ENCODE measurements at places on chromosomes 7 and 10.

- H3K4me3 ChIP-seq: no peak overlapping the region
- no peak overlapping the region for H3K27ac ChIP-seq
- no peaks in the 10 kb centered on the region for H3K36me3 ChIP-seq
These were observed 65.2 kb upstream of the FEZF1 start for GRCh38 chr7:122369756-122370155.

- DNase-seq: no peak
- H3K4me3 ChIP-seq: no peak overlapping the region
- no peak overlapping the region for H3K27ac ChIP-seq
- H3K36me3 ChIP-seq: no peaks in the 10 kb centered on the region
- no peaks in the 10 kb centered on the region for H3K27me3 ChIP-seq
These were observed 6.6 kb downstream of the LRRC18 start for GRCh38 chr10:48932831-48933664.

DNA sequence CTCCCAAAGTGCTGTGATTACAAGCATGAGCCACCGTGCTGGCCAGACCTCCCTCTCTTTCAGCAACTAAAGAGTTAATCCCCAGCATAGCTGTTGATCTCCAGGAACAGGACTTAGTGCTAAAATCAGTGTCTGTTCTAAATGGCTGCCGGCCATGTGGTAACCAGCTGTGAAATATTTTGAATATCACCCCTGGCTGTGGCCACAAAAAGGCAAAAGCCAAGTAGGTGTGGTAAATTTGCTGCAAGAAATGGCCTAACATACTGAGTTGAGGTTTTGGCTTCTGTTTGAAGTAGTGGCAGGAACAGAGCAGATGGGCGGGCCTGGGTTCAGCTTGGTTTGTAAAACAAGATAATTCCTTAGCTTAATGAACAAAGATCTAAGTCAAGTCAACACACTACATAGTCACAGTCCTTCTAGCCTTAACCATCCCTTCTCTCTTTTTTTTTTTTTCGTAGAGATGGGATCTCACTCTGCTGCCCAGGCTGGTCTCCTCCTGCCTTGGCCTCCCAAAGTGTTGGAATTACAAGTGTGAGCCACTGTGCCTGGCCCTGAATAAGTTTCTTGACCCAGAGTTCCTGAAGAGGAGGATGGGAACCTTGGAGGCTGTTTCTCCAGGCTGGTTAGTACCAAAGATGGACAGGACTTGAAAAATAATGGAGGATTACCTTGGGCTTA, 22.7 kb upstream of the AGFG2 start:
- H3K27ac ChIP-seq: no peak overlapping the region
- H3K36me3 ChIP-seq: no peaks in the 10 kb centered on the region
- no peak overlapping the region for H3K4me3 ChIP-seq
- H3K27me3 ChIP-seq: no peaks in the 10 kb centered on the region
- DNase-seq: peak; percentile 20

DNA sequence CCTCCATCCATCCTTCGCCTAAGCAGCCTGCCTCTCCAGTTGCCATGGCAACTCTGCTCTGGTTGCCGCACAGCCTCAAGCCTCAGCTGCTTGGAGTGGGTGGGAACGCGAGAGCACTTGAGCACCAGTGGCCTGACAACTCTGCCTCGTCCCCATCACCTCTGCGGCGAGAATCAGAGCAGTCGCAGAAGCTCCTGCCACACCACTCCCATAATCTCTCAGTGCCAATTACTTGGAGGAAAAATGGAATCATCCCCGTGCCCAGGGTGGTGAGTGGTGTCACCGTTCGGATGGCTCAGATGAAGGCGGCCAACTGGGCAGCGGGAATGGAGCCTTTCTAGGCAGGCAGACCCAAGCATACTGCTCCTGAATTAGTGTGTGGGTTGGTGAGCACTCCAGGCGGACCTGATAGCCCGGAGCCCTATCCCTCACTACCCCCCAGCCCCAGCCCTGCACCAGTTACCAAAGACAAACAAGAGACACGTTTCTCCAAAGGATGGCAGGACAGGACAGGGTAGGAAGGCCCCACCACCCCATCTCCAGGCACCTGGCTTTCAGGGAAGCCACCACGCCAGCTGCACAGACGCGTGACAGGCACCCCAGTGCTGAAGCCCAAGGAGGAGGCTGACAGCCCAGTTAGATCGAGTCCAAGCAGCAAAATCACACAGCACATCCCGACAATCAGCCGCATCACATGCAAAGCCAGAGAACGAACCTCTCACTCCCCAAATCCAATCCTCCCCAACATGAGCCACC, 335.4 kb downstream of the PTPRN2 start:
- DNase-seq: no peak
- H3K4me3 ChIP-seq: no peak overlapping the region
- H3K27ac ChIP-seq: no peak overlapping the region
- H3K36me3 ChIP-seq: no peaks in the 10 kb centered on the region
- no peaks in the 10 kb centered on the region for H3K4me1 ChIP-seq
- no peaks in the 10 kb centered on the region for H3K27me3 ChIP-seq

DNA sequence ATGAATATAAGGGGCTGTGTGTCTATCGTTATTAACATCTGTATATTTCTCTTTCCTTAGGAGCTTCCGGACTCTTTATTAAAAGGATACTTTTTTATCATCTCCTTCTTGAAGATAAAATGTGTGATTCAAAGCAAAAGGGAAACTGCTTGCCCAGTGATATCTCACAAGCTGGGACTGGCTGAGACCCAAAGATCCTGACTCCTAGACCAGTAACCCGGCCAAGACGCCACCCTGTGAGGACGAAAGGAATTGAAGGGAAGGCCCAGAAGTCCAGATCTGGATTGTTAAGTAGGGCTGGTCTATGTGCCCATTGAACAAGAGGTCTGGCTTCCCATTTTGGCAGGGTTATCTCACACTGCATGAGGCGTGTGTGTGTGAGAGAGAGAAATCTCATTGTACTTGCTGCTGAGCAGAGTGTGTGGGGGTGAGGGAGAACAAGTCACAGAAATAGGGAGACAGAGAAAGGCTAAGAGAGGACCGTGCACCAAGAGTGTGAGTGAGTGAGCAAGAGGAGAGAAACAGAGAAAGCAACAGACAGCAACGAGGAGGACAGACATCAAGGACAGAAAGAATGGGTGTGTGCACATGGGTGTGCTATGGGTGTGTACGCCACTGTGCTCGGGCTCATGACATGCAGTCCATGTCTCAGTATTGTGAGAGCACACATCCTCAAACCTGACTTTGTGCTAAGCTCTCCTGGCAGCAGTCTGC, 75.4 kb downstream of the PLXNA4 start:
- no peaks in the 10 kb centered on the region for H3K27me3 ChIP-seq
- no peaks in the 10 kb centered on the region for H3K4me1 ChIP-seq
- H3K4me3 ChIP-seq: no peak overlapping the region
- no peak overlapping the region for H3K27ac ChIP-seq
- peak; percentile 22 for DNase-seq
- H3K36me3 ChIP-seq: no peaks in the 10 kb centered on the region

DNA sequence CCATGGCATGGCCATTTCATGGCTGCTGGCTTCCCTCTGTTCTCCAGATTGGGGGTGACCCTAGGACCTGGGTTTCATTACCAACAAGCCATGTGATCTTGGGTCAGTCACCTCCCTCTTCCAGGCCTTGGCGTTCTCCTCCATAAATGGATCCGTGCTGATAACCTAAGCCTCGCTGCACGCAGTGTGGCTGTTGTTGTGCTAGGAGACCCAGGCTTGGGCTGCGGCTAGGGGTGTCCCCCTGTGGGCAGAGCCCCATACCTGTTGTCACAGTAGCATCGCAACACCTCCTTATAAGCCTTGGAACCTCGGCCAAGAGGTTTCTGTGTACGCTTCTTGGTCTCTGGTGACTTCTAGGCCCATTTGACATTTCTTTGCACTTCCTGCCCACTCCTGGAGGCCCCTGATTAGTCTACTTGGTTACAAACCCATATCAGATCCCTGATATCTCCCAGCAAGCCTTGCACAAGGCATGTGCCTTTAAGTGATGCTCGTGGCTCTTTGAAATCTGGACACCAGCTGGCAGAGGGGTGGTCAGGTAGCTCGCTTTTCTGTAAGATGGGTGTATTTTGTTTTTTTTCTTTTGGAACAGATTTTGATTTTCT, 23.6 kb downstream of the ZMIZ1 start:
- H3K36me3 ChIP-seq: no peaks in the 10 kb centered on the region
- H3K27me3 ChIP-seq: no peaks in the 10 kb centered on the region
- H3K4me3 ChIP-seq: no peak overlapping the region
- peaks cover 66% of the 10 kb centered on the region for H3K4me1 ChIP-seq

DNA sequence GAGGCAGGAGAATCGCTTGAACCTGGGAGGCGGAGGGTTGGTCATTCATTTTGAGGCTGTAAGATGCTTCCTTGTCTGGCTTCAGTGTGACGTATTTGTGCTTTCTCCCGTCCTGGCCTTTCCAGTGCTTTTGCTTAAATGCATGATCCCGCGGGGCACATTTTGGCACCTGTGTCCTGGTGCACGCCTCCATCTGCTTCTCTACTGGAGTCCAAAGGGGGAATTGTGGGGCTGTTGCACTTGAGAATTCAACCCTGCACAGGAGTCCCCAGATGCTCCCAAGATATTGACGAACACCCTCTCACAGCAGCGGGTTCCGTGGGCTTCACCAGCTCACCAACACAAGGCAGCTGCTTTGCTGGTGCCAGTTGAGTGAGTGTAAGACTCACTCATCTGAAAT, 10.3 kb upstream of the LRRC27 start:
- no peak overlapping the region for H3K4me3 ChIP-seq
- peaks cover 3% of the 10 kb centered on the region for H3K4me1 ChIP-seq
- H3K27me3 ChIP-seq: no peaks in the 10 kb centered on the region
- H3K36me3 ChIP-seq: no peaks in the 10 kb centered on the region
- no peak for DNase-seq
- H3K27ac ChIP-seq: no peak overlapping the region

- H3K27ac ChIP-seq: no peak overlapping the region
- H3K4me3 ChIP-seq: no peak overlapping the region
- H3K36me3 ChIP-seq: no peaks in the 10 kb centered on the region
- no peaks in the 10 kb centered on the region for H3K4me1 ChIP-seq
These were observed 38.9 kb upstream of the XPNPEP1 start for GRCh38 chr10:109962247-109962646.

DNA sequence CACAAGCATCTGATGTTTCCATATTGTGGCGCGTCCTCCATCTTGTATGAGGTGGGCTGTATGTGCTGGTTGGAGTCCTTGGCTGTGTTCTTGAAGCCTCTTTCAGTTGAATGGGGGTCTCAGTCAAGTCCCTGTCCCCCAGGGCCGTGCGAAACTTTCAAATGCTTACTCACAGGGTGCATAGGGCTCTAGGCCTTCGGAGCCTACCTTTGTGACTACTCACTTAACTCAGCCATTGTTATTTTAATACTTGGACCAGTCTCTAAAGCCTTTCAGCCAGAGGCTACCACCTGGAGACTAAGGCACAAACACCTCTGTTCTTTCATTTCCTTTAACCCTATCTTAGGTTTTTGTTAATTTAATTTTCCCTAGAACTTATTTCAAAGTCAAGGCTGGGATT, 785.9 kb downstream of the GATA3 start:
- no peak for DNase-seq
- H3K27me3 ChIP-seq: no peaks in the 10 kb centered on the region
- H3K27ac ChIP-seq: no peak overlapping the region
- no peaks in the 10 kb centered on the region for H3K4me1 ChIP-seq
- H3K4me3 ChIP-seq: no peak overlapping the region
- no peaks in the 10 kb centered on the region for H3K36me3 ChIP-seq

DNA sequence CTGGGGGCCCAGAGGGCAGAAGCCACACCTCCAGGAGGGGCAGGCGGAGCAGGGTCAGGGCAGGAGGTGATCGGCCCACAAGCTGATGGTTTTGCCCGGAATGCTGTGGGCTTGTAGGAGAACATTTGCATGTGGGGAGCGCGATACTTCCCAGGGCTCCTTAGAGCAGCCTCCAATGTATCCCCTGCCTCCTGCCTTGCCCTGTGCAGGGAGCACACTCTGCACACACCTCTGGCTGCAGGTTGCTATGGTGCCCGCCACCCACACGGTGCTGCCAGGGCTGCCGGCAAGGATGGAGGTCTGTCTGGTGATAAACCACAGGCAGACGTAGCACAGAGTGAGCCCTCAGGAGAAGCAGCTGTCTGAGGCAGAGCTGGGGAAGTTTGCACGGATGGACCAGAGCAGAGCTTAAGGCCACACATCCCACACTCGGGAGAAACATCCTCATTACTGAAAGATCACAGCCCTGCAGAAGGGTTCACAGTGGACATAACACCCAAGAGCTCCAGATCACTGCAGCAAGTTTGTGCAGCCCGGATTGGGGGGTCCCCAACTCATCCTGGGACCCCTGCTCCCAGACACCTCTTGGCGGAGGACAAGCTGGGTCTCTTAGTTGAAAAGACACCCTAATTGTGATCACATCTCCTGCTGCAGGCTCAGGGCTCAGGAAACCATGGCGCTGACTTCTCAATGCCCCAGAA, 41.8 kb downstream of the VIPR2 start:
- no peak overlapping the region for H3K27ac ChIP-seq
- H3K4me1 ChIP-seq: peaks cover 29% of the 10 kb centered on the region
- no peaks in the 10 kb centered on the region for H3K36me3 ChIP-seq

- H3K27ac ChIP-seq: no peak overlapping the region
- DNase-seq: no peak
- H3K4me3 ChIP-seq: no peak overlapping the region
- no peaks in the 10 kb centered on the region for H3K36me3 ChIP-seq
- H3K27me3 ChIP-seq: no peaks in the 10 kb centered on the region
These were observed 26.3 kb downstream of the PRKAG2 start for GRCh38 chr7:151850491-151851124.

DNA sequence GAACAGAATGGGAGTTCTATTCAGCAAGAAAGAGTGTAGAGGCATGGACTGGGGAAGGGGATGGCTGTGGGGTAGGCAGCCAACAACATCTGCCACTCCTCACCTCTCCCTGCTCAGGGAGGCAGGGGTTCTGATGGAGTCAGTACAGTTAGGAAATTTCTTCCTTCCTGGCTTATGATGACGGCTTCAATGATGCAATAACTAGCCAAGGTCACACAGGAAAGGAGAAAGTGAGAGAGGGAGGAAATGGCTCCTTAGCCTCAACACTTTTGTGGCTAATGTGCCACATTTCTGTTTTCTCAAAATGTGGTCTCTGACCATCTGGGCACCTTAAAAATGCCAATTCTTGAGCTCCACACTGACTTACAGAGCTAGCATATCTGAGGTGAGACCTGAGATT, 79.3 kb upstream of the PDZD8 start:
- no peaks in the 10 kb centered on the region for H3K4me1 ChIP-seq
- H3K4me3 ChIP-seq: no peak overlapping the region
- no peak for DNase-seq
- H3K36me3 ChIP-seq: no peaks in the 10 kb centered on the region

GRCh38 chr7:158724658-158725505, 20.3 kb upstream of the NCAPG2 start:
- H3K4me1 ChIP-seq: no peaks in the 10 kb centered on the region
- H3K27ac ChIP-seq: no peak overlapping the region
- no peak for DNase-seq
- no peak overlapping the region for H3K4me3 ChIP-seq

DNA sequence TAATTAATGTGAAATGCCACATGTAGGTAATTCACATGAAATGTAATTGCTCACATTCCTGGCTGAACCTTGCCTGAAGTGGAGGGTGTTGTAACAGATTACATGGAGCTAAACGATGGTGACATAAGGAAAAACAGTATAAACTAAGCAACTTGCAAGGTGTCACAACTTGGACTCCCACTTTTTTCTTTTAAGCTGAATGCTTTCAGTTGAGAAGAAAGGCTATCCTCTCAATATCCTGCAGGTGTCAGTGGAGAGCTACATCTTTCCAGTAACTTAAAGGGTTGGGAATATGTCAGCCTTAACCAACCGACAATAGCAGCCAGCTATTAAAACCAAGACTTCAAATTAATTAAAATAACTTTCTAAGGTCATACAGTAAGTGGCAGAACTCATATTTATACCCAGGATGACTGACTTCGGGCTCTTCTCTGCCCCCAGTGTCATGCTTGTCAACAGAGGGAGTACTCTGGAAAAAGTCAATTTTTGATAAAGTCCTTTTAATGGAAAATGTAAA, 33.7 kb downstream of the NRBF2 start:
- no peak overlapping the region for H3K27ac ChIP-seq
- H3K27me3 ChIP-seq: no peaks in the 10 kb centered on the region
- H3K4me3 ChIP-seq: no peak overlapping the region
- no peaks in the 10 kb centered on the region for H3K4me1 ChIP-seq
- DNase-seq: no peak
- peaks cover 14% of the 10 kb centered on the region for H3K36me3 ChIP-seq
